ENCODE measurements at places on chromosomes 5 and 9. TPM values are rescaled to one million over a fixed set of nuclear protein-coding genes. Genes with fewer than 3 reads are reported as not detected.

Gene C1QTNF2
- 0.72 TPM for total RNA-seq

- no peak overlapping the region for H3K4me3 ChIP-seq
- H3K36me3 ChIP-seq = peaks cover 20% of the 10 kb centered on the region
- H3K4me1 ChIP-seq = peaks cover 4% of the 10 kb centered on the region
- DNase-seq = peak; percentile 44
These were observed 59.2 kb downstream of the IPPK start for GRCh38 chr9:92610470-92611420.

GRCh38 chr5:76367623-76368371 lies 35.3 kb upstream of the IQGAP2 start:
- H3K27me3 ChIP-seq = peaks cover 10% of the 10 kb centered on the region
- no peak overlapping the region for H3K27ac ChIP-seq
- no peak overlapping the region for H3K4me3 ChIP-seq
- H3K36me3 ChIP-seq = no peaks in the 10 kb centered on the region

Gene SMC5
- 12.0 TPM for total RNA-seq

DNA sequence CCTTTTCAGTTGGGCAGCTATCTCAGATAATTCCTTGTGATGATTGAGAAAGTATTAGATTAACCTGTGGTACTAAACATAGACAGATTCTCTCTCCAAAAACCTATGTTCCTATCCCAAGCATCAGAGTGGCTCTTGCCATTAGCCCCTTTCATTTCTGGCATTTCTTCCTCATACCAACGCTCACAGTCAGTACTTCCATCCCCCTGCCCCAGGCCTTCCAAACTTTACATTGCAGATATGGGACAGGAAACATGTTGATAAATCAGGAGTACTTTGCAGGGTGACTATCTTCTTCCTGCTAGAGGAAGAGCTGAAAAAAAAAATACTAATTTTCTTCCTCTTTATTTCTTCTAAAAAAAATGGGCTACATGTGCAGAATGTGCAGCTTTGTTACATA lies 442.6 kb upstream of the RGMB start:
- no peaks in the 10 kb centered on the region for H3K27me3 ChIP-seq
- H3K4me1 ChIP-seq = no peaks in the 10 kb centered on the region
- no peaks in the 10 kb centered on the region for H3K36me3 ChIP-seq
- no peak for DNase-seq
- H3K27ac ChIP-seq = no peak overlapping the region
- no peak overlapping the region for H3K4me3 ChIP-seq

DNA sequence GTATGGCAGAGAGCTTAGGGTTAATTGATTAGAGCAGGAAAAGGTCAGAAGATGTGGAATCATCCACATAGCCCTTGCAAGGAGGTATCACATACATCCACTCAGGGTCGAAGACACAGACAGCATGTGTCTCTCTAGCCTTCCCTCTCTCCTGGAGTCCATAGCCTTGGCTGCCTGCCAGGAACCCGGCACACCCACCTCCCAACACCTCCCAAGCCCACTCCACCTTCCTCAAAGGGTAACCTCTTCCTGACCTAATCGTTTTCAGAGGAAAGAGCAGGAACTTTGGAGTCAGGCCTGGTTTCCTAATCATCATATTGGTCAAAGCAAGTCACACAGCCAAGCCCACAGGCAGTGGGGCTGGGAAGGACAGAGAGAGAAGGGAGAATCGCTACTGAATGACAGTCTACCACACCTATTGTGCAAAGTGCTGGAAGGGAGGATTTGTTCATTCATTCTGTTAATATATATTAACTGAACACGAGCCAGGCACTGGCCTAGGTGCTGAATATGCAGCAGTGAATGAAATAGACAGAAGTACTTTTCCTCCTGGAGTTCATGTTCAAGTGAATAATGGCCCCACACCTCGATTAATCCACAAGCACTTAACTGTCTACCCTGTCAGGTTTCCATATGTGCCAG lies 107.8 kb downstream of the KCNIP1 start:
- no peaks in the 10 kb centered on the region for H3K27me3 ChIP-seq
- no peak overlapping the region for H3K4me3 ChIP-seq
- H3K27ac ChIP-seq = no peak overlapping the region
- no peaks in the 10 kb centered on the region for H3K4me1 ChIP-seq
- no peaks in the 10 kb centered on the region for H3K36me3 ChIP-seq
- DNase-seq = no peak

- H3K27ac ChIP-seq = no peak overlapping the region
- H3K4me3 ChIP-seq = no peak overlapping the region
- H3K36me3 ChIP-seq = peaks cover 11% of the 10 kb centered on the region
- peaks cover 7% of the 10 kb centered on the region for H3K4me1 ChIP-seq
- no peaks in the 10 kb centered on the region for H3K27me3 ChIP-seq
These were observed 25.6 kb downstream of the TMOD1 start for GRCh38 chr9:97526895-97527575.

DNA sequence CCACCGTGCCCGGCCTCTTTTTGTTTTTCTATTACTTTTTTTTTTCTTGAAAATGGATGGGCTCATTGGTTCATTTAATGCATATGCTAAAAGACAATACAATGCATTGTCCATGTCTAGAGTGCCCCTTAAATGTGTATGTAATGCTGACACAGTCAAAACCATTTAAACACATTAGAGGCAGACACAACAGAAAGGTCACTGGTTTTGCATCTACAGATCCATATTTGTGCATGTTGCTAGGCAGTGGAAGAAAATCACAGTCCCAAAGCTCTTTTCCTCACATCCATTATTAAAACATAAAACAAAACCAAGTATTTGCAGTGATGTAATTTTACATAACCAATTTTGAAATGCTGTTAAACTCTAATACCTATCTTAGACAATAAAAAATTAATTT lies 389.0 kb downstream of the TAF11L14 start:
- no peak overlapping the region for H3K4me3 ChIP-seq
- H3K27ac ChIP-seq = no peak overlapping the region
- H3K27me3 ChIP-seq = no peaks in the 10 kb centered on the region
- DNase-seq = no peak

- H3K27ac ChIP-seq = no peak overlapping the region
- peak; percentile 27 for DNase-seq
- H3K27me3 ChIP-seq = peaks cover 2% of the 10 kb centered on the region
These were observed 99.3 kb upstream of the NIPBL start for GRCh38 chr5:36777105-36777757.

Gene PCDHB5
- total RNA-seq = 0.28 TPM

Gene VLDLR
- 9.0 TPM for total RNA-seq

Gene GDA
- total RNA-seq = not detected

Gene SLC45A2
- total RNA-seq = not detected

DNA sequence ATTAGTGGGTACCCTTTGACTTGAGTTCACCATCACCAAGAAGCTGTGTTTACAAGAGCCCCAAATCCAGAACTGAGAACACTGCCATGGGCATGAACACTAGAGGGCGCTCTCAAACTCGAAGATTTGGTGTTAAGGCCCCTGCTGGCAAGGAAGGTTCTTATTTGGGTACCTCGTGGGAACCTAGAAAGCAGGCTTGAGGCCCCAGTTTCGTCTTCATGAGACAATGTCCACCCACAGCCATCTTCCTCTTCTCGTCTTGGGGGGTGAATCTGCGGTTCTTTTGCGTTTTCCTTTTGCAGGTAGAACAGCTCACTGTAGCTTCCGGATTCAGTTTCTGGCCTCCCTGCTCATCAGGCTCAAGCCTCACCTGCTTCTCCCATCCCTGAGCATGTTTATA lies 184.0 kb downstream of the SEMA5A start:
- peak; percentile 46 for DNase-seq
- H3K27me3 ChIP-seq = no peaks in the 10 kb centered on the region
- H3K4me3 ChIP-seq = no peak overlapping the region

Gene SYNPO
- total RNA-seq = 3.0 TPM

Gene PHYHD1
- 2.2 TPM for total RNA-seq

DNA sequence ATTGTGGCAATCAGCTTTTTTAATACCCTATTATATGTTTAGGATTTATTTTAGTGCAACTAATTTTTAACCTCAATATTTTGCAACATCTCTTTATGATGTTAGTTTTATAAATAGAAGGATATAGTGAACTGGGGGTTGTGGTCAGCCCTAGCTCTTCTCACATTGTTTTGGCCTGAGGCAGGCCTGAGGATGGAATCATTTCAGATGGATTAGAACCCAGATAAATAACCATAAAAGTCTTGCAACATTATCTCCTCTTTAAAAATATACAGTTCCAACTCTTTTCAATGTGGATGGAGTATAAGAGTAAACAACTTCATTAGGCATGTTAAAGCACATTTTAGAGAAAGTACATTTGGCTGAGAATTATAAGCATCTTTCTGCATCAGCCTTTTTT lies 522.7 kb downstream of the NR2F1-AS1 start:
- no peak overlapping the region for H3K27ac ChIP-seq
- H3K4me3 ChIP-seq = no peak overlapping the region
- peak; percentile 92 for DNase-seq
- no peaks in the 10 kb centered on the region for H3K36me3 ChIP-seq
- H3K27me3 ChIP-seq = no peaks in the 10 kb centered on the region

Gene SREK1
- 36.2 TPM for total RNA-seq

Gene OR13C3
- not detected for total RNA-seq

- no peak overlapping the region for H3K4me3 ChIP-seq
- no peaks in the 10 kb centered on the region for H3K27me3 ChIP-seq
- no peaks in the 10 kb centered on the region for H3K4me1 ChIP-seq
- H3K27ac ChIP-seq = no peak overlapping the region
- H3K36me3 ChIP-seq = no peaks in the 10 kb centered on the region
- DNase-seq = no peak
These were observed 52.1 kb downstream of the EPB41L4A start for GRCh38 chr5:112366987-112367386.

Gene MAP1B
- total RNA-seq = 183 TPM

- H3K36me3 ChIP-seq = no peaks in the 10 kb centered on the region
- H3K27ac ChIP-seq = no peak overlapping the region
- peaks cover 30% of the 10 kb centered on the region for H3K27me3 ChIP-seq
- no peaks in the 10 kb centered on the region for H3K4me1 ChIP-seq
- no peak for DNase-seq
These were observed 27.1 kb upstream of the NKD2 start for GRCh38 chr5:981456-981855.

Gene SURF2
- total RNA-seq = 9.9 TPM

DNA sequence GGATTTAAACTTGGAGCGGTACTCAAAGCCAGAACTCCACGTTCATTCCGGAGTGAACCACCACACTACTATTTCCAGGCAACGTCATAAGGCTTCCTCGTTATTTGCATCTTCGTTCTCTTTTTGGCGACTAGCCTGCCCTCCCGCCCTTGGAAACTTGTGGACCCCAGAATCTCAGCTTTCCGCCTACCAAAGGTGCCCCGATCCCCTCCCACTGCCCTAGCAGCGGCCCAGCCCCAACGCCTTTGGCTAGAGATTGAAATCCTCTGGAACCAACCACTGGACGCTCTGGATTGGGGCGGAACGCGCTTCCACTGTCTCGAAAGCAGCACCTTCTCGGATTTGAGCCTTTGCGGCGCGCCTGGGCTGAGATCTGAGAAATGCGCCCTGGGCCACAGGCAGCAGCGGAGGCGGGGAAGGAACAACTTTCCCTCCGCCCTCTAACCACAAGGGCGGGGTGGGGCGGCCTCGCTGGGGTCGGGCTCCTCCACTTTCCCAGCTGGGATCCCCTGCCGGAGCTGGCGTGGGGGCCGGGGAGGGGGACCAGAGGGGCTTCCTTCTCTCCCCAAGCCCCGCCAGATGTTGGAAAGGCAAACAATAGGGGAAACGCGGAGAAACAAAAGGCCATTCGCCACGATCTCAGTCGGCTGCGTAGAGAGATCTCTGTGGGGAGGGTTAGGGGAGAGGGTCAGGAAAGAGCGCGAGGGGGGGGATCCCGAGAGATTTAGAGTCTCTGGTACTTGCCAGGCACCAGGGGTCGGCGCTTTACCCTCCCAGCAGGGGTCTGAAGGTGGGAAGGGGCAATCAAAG lies 1.3 kb downstream of the MOB3B start:
- peak overlapping the region; percentile 57 for H3K4me3 ChIP-seq
- H3K27ac ChIP-seq = no peak overlapping the region
- peak; percentile 21 for DNase-seq

Gene ANKRD18A
- not detected for total RNA-seq

- H3K4me1 ChIP-seq = peaks cover 1% of the 10 kb centered on the region
- no peak overlapping the region for H3K27ac ChIP-seq
- H3K36me3 ChIP-seq = no peaks in the 10 kb centered on the region
- DNase-seq = no peak
- no peaks in the 10 kb centered on the region for H3K27me3 ChIP-seq
These were observed 20.4 kb downstream of the FNIP1 start for GRCh38 chr5:131776450-131776849.

- peak overlapping the region; percentile 68 for H3K27ac ChIP-seq
- peak overlapping the region; percentile 13 for H3K4me3 ChIP-seq
- peaks cover 11% of the 10 kb centered on the region for H3K4me1 ChIP-seq
These were observed 6.5 kb downstream of the GLIS3 start for GRCh38 chr9:4293293-4293941.

DNA sequence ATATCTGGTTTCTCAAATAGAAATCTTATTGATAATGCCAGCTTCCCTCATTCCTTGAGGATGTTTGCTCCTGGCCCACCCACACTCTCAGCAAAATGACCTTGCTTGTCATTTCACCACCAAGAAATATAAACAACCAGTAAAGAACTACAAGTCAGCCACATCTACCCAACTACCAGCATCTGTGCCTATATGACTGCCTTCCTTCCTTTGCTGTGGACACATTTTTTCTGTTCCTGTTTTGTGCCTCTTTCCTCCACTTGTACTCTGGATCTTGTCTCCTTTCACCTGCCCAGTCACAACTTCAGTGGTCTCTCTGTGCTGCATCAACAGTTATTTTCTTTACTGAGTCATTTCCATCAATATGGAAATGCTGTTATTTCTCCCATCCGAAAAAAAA lies 20.3 kb downstream of the KIF2A start:
- H3K27me3 ChIP-seq = no peaks in the 10 kb centered on the region
- DNase-seq = no peak
- no peak overlapping the region for H3K27ac ChIP-seq
- H3K4me1 ChIP-seq = 0 out of 2 replicates have a peak, but pooled peaks cover 2% of the 10 kb centered on the region

- no peak overlapping the region for H3K4me3 ChIP-seq
- H3K36me3 ChIP-seq = no peaks in the 10 kb centered on the region
These were observed 113.8 kb upstream of the CCL21 start for GRCh38 chr9:34823778-34824177.

DNA sequence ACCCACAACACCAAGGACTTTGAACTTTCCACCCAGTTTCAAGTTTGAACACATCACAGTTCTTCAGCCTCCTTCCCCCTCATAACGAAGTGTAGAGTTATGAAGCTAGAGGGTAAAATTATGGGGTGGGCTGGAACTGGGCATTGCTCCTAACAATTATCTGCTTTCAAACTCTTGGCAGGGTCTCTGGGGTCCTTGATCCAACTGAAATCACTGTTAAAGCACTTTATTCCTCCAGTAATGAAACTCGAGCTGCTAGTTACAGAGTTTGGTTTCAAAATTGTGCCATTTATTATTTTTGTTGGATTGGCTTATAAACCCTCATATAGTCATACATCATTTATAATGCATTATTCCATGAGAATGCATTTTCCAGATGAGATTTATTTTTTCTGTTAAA lies 158.5 kb downstream of the RGS3 start:
- H3K36me3 ChIP-seq = no peaks in the 10 kb centered on the region
- peak overlapping the region; percentile 96 for H3K27ac ChIP-seq
- H3K4me1 ChIP-seq = peaks cover 29% of the 10 kb centered on the region
- no peak for DNase-seq
